GM10248 (cell line): ENCODE measurements at places on chromosomes 2 and 18.
A peak's percentile ranks its signal among the peaks of the same experiment; 100 is the strongest.

DNA sequence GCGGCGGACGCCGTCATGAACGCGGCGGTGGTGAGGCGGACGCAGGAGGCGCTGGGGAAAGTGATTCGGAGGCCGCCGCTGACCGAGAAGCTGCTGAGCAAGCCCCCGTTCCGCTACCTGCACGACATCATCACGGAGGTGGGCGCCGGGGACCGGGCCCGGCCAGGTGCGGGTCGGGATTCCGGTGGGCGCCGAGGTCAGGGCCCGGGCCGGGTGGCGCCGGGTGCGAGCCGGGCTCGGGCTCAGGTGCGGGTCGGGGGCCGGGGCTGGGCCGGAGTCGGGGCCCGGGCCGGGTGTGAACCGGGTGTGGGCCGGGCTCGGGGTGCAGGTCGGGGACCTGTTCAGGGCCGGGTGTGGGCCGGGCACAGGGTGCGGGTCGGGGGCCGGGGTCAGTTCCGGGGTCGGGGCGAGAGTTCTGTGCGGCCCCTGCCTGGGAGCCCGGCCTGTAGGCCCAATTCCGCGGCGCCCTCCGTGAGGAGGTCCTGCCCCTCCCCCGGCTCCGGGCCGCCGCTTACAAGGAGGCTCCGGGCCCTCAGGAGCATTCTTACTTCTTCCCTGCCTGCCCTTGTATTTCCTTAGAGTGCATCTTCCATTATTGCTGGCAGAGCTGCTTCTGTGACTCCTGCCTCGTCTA is 447 bp downstream of the TRAF3IP1 start:
- DNase-seq, result peak; percentile 29

DNA sequence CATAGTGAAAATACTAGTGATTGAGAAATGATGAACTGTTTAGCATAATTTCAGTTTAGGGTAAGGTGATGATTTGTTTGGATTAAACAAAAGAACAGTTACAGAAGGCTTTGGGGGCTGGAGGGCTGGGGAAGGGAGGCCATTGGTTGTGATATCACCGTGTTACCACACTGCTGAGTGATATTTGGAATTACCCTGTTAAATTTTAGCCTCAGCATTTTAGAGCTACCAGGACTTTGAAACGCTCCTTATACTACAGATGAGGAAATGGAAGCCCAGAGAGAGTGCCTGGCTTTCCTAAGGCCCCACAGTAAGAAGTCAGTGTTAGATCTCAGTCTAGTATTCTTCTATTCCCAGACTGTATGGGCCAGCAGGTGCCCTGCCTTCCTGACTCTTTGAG is 15.6 kb downstream of the ARHGEF33 start:
- no peak for DNase-seq

GRCh38 chr2:61340242-61340641 is 130.6 kb downstream of the USP34 start:
- DNase-seq, result no peak

DNA sequence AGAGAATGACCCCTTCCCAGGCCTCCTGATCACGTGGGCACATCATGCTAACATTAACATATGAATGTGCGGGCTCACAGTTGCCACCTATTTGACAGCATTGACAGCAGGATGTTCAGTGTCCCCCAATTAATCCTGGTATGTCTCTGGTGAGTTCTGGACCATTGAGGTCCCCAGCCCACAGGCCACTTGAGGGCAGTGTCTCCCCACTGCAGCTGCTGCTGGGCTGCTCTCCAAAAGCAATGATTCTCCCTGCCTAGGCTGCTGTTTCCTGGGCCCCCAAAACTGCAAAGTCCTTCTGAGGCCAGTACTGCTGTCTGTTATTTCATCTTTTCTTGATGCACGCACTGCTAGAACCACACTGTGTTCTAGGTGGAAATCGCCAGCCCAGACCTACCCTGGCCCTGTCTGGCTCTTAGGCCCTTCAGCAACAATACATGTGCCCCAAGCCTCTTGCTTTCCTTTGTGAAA is 52.7 kb upstream of the MAPK4 start:
- DNase-seq, result peak; percentile 32

GRCh38 chr2:20008703-20009102 is 3.8 kb downstream of the MATN3 start:
- no peak for DNase-seq

DNA sequence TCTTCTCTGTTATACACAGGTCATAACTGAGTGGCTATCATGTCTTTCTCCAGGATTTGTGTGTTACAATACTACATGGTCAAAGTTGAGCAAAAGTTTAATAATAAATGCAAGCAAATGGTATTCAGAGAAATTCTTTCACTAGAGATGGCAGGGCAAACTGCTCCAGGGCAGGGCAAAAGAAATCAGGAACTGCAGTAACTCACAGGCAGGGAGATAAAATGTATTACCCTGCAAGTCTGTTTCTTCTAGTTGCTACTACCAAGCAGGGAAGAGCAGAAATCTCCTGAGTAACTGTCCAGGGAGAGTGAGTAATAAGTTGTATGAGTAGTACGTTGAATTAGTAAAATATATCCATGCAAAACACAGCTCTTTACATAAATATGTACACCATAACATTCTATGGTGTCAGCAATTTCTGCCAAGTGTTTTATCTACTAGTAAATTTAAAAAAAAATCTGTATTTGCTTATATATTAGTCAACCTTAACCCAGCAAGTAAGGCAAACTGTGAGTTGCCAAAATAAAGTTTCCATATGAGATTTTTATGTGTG is 404.1 kb downstream of the ZEB2 start:
- DNase-seq, result no peak

- no peak for DNase-seq
Observed at GRCh38 chr2:8974016-8974415, 29.5 kb downstream of the MBOAT2 start.

- DNase-seq, result no peak
Observed at GRCh38 chr2:240637116-240637900, 12.0 kb downstream of the GPR35 start.

DNA sequence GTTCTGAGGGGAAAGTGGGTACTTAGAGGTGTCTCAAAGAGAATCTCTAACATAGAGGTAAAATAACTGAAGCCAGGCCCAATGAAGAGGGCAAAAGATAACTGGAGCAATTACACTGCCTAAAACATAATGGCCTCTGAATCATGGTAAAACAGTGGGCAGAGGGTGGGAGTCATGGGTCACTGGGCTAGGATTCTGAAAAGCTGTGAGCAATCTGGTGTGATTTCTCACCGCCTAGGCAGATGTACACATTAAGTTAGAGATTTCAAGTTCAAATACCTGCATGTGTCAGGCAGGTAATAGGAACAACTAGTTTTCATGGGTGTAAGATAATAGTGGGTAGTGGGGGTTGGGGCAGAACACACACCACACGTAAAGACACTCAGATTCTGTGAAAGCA is 45.6 kb downstream of the INSIG2 start:
- DNase-seq, result no peak

GRCh38 chr2:113842919-113843736 is 46.8 kb upstream of the ACTR3 start:
- no peak for DNase-seq

GRCh38 chr18:21230436-21230835 is 11.6 kb upstream of the GREB1L start:
- DNase-seq, result no peak

DNA sequence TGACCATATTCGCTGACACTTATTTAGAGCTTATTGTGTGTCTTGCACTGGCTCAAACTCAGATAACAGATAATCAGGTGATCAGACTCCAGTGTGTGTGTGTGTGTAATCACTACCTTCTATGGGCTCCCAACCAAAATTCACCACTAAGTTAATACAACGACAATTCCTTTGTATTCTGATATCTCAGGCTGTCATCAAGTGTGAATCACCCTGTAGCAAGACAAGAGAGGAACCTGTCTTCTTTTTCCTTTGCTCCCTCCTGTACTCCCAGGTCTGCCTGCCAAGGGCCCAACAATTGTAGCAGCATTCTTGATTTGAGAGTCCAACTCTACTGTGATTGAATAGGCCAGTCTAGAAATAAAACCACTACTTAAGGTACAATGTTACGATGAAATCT is 25.8 kb downstream of the ITGB6 start:
- no peak for DNase-seq

DNA sequence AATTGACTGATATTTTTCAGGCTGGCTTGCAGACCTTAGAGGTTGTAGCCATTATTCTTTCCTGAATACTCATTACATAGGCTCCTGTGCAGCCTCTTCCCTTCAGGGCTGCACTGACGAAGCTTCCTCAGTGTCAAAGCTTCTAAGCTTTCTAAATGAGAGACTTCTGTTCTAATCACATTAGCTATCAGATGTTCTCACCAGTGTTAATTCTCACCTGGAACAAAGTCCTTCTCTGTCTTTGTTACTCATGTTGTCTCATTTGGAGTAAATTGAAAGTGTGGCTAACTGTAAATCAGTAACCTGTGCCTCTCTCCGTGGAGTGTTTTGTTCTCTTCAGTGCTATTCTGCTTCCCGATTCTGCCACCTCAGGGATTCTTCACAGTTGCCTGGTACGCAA is 76.9 kb downstream of the MC4R start:
- DNase-seq, result no peak
